ENCODE measurements at places on chromosomes 4 and X.

DNA sequence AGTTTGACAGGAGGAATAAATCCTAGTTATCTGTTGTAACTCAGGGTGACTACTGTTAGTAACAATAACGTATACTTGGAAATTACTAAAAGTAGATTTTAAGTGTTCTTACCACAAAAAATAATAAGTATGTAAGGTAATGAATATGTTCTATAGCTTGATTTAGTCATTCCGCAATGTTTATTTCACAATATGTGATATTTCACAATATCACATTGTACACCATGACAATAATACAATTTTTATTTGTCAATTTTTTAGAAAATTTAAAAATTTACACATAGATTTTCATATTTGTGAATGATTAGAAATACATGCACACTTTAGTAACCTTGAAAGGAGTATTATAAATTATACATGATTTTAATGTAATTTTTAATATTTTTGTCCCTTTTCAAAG lies 812.7 kb upstream of the FTHL17 start:
- DNase-seq: no peak

- DNase-seq: no peak
Observed at GRCh38 chrX:150856101-150856500, 42.4 kb downstream of the CD99L2 start.

DNA sequence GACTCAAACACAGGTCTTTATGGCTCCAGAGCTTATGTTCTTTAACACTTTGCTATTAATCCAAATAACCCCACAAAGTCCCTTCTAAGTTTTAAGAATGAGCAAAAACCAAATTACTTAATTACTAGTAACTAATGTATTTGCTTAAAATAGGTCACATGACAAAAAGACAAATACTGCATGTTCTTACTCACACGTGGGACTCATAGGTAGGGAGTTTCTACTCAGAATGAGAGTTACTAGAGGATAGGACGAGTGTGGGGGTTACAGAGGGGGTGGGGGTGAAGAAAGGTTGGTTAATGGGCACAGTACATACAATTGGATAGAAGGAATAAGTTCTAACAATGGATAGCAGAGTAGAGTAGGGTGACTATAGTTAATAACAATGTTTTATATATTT lies 5.8 kb downstream of the RPS6KA3 start:
- DNase-seq: no peak

- no peak for DNase-seq
Observed at GRCh38 chrX:20212486-20213089, 54.1 kb downstream of the RPS6KA3 start.

DNA sequence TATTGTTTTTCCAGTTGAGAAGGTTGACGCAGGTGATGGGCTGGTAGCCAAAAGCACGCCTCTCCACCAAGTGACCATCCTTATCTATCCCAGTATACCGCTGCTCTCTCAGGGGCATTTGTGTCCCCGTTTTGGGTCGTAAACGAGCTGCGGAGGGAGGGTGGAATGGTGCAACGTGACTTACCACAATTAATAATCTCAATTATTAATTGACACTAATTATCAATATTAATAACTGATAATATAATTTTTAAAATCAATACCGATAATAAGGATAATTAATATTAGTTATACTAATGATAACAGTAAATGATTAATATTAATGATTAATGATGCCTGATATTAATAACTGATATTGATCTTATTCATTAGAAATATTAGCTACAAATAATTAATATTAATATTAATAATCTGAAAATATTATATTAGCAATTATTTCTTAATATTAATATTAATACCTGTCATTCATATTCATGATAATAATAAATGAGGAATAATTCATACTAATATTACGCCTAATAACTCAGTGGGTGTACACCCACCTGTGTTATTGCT lies 56.1 kb downstream of the OTOP1 start:
- DNase-seq: no peak

GRCh38 chr4:85763202-85763601 lies 288.3 kb downstream of the ARHGAP24 start:
- DNase-seq: no peak

DNA sequence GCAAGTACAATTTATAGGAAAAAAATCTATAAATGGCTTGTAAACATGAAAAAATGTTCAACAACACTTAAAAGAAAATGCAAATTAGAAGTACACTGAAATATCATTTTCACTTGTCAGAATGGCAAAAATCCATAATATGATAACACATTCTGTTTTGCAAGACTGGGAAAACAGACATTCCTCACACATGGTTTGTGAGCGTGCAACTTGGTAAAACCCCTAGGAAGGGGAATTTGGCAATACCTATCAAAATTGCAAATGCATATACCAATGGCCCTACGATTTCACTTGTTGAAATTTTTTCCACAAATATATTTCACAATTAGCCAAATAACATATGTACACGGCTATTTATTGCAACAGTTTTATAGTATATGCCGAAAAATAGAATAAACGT lies 31.4 kb downstream of the TBC1D9 start:
- DNase-seq: no peak

DNA sequence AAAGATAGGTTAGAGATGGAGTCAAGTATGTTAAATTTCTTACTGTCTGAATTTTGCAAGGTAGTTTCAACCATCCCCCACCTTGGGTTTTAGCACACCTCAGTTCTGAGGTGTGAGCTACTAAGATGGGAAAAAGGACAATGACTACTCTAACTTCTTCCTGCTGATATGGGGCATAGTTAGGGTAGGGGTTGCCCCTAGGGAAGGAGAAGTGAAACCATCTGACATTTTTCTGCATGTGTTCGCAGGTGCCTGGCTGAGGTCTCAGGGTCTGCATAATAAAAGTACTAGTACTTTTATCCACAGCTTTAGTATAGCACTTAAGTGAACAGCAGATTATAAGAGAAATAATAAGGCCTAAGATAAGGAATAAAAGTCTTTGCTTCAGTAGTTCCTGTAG lies 129.5 kb upstream of the CYSLTR1 start:
- DNase-seq: no peak

DNA sequence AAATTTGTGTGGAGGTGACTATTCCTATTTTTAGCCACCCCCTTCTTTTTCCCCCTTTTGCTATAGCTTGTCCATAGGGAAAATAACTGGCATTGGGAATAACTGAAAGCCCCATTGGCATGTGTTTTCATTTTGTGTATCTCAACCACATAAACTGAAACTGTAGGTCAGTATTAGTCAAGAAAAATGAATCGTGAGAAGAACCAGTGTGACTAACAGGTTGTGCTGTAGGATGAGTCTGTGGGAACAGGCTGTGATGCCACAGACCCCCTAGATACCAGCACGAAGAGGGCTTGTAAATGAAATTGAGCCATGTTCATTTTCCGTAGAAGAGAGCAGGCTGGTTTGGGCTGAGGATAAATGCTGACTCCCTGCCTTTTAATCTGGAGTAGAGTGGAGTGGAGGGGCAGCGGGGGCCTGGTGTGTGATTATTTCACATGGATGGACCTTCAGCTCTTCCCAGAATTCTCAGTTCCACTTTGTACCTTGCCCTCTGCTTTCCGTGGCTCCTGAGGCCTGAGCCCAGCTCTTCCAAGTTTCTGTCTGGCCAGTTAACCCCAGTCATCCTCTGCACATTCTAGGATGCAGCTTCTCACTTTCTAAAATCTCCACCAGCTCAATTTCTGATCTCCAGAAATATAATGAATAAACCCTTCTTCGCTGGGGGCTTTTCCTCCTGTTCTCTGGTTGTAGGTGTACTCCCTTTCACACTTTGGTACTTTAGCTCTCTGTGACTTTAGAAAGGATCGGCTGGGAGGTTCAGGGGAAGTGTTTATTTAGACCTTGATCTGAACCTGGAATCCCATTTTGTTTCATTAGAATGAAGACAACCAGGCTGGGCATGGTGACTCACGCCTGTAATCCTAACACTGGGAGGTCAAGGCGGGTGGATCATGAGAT lies 37.3 kb downstream of the DCUN1D4 start:
- no peak for DNase-seq

GRCh38 chr4:16205298-16206164 lies 20.7 kb downstream of the TAPT1 start:
- peak; percentile 36 for DNase-seq

- peak; percentile 64 for DNase-seq
Observed at GRCh38 chr4:118765399-118765798, 70.5 kb downstream of the SEC24D start.

- no peak for DNase-seq
Observed at GRCh38 chrX:33589316-33589715, 378.0 kb upstream of the DMD start.

- no peak for DNase-seq
Observed at GRCh38 chr4:98102660-98103059, 40.6 kb downstream of the STPG2 start.

GRCh38 chr4:150590631-150591030 lies 8.7 kb downstream of the MAB21L2 start:
- DNase-seq: no peak

DNA sequence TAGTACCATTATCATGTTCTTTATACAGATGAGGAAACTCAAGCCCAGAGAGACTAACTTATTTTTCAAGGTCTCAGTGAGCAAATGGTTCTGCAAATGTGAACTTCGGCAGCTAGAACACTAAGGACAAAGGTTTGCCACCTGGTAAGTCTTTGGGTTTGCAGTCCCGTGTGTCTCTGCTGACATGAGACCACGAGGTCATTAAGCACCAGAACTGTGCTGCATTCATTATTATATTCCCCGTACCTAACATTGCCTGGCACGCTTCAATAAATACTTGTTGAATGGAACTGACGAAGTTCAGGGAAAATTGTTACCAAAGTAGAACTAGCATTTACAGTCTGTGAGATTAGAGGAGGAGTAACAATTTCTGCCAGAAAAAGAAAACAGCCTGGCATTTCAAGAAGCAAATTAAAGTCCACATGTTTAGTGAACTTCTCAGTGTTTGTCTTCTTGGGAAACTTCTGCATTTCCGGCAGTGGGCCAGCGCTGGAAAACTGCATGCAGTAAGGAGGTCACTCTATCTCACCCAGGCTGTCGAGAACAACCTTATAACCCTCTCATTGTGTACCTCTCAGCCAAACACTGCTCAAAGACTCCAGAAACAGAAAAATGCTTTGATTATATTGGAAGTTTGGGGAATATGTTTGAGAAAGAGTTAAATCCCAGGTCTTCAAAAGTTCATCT lies 67.4 kb upstream of the CPEB2 start:
- no peak for DNase-seq

- DNase-seq: no peak
Observed at GRCh38 chr4:34636623-34637022, 1607.7 kb downstream of the ARAP2 start.
